ENCODE measurements at places on chromosomes 7 and 10.

GRCh38 chr7:92729751-92730150 lies 106.6 kb downstream of the CDK6 start:
- no peak for DNase-seq

DNA sequence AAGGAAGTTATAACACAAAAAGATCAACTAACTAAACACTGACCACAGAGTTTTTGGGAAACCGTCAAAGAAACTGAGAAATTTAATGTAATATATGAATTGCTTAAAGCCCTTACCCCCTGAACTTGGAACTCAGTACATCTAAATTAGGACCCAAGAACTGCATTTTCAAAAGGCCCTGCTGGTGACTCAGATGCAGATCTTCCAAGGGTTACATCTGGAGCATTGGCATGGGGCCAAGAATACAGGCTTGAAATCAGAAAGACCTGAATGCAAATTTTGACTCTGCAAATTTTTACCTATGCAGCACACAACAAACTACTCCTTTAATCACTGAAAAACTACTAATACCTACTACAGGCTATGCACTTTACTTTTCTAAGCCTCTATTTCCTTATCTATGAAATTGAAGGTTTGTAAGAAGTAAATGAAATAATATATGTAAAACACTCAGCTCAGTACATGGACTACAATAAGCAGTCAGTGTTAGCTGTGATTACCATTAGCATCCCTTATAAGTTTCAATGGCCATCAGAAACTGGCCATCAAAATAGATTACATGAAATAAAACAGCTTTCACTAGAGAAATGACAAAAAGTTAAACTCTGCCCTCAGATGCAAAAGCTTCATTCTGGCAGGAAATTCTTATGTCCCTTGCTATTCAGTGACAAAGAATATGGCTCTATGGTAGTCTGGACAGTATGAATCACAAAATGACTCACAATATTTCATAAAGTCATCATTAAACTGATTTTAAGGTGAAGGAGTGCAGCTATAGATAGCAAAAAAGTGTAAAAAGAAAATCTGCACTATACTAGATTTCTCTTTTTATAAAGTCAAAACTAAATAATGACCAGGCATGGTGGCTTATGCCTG lies 43.6 kb downstream of the NSUN6 start:
- DNase-seq, result no peak

DNA sequence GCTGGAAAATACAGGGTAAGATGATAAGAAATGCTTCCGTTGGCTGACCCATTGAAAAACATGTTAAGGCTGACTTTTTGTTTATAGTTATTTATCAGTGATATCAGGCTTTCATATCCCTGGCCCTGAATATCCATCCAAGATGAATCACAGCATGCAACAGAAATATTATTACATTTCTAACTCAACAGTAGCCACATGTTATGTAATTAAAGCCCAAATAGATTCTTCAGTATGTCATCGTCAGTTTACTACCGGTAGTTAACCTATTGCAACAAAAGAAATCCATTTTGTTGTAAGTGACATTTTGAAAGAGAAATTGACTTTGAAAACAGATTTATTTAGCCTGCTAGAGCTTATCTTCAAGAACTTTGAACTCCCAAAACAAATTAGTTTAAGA lies 354.1 kb upstream of the CELF2 start:
- no peak for DNase-seq

- DNase-seq, result no peak
Observed at GRCh38 chr7:130152493-130153210, 52.6 kb downstream of the TMEM209 start.

- peak; percentile 66 for DNase-seq
Observed at GRCh38 chr7:22782616-22783232, 39.9 kb downstream of the TOMM7 start.

DNA sequence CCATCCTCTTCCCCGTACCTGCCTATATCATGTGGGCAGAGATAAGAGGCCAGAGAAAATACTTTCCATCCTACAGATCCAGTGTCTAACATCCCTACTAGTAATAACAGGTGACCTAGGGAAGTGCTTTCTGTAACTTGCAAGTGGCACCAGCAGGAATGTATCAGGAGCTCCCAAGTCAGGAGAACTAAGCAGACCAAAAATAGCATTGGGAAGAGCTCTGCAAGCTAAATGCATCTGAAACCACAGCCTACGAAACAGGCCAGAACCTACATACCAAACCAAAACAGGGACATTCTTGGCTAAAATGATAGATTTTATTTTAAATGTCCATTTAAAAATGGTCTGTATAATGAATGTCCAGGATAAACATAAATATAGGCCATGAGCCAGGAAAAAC lies 680.8 kb downstream of the PHTF2 start:
- no peak for DNase-seq

DNA sequence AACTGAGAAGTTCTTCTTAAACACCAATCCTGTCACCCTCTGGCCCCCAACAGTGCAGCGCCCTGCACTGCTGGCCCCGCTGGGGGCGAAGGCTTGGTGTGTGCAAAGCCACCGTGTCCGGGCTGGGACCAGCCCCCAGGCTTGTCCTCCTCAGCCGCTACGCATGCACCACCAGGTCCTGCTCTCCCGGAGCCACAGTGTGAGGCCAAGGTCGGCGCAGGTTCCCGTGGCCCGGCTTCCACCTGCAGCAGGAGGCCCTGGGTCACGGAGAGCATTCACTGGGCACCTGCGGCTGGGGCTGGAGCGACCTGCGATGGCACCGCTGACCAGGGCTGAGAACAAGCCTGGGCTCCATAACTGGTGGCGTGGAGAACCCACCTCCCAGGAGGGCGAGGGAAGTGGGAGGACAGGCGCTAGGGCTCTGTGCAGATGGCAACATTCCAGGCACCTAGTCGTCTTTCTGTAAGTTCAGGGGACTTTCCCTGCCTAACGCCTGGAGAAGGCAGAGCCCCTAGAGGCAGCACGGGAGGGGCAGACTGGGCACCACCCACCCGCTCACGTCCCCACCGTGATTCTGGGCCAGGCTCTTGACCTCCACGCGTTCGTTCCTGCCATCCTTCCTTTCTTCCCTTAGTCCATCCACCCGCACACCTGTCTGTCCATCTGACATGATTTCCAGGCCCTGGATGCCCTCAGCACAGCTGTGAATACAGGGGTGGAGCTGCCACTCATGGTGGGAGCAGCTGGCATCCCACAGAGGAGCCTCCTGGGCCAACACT lies 271.6 kb downstream of the ELFN1 start:
- no peak for DNase-seq

DNA sequence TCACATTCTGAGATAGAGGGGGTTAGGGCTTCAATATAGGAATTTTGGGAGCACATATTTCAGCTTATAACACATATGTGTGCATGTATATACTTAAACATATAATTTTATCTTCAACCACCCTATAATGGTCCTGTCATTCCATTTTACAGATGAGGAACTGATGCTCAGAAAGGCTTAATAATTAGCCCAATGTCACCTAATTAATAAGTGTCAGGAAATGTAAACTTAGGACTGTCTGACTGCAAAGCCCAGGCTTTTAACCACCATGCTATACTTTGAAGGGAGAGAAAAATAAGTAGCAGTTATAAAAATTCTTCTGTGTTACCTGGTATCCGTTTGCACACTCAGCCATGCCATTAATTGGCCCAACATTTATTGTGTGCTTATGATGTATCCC lies 172.6 kb downstream of the SKIDA1 start:
- DNase-seq, result no peak

- DNase-seq, result no peak
Observed at GRCh38 chr7:98202367-98203195, 8.7 kb upstream of the BHLHA15 start.

DNA sequence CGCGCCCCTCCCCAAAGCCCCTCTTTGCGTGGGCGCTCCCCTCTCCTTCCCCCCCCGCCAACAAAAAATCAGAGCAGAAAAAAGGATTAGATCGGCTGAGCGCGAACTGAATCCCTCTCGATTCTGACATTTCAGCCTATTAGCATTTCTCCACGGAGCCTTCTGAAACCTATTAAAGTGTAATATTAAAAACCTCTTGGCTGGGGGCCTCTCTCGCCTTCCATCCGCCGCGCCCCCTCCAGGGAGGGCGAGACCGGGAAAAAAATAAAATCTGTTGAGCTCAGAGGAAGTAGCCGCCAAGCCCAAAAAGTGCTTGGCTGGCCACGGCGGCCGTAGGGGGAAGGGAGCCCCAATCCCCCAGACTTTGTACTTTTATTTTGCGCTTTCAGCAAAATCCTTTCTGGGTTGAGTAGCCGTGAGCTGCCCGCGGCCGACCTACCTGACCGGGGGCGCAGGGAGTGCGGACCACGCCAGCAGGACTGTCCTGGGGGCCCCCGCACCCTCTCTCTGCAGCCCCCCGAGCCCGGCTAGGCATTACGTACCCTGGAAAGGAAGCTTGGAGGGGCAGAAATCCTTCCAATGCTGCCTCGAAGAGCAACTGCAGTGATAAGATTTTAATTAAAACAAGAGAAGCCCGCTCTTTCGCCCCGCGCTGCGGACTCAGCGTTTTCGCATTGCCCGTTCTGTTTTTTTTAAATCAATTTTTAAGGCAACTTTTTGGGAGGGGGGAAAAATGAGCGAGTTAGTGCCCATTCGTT lies 1.3 kb upstream of the TNRC18 start:
- no peak for DNase-seq

DNA sequence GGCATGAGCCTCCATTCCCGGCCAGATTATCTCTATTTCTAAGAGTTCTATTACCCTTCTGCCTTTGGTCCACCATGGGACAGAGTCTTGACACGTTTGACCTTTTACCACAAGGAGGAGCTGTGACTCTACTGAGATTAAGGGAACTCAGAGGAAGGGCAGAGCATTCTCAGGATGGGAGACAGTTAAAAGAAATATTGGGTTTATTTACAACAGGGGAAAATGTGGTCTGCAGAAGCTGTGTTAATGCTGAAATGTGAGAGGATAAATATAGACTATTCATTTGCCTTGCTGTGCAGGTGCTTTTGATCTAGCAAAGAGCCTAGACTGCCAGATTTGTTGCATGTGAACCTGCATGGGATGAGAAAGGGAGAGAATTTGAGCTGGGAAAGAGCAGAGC lies 45.8 kb upstream of the PRSS58 start:
- DNase-seq, result no peak

DNA sequence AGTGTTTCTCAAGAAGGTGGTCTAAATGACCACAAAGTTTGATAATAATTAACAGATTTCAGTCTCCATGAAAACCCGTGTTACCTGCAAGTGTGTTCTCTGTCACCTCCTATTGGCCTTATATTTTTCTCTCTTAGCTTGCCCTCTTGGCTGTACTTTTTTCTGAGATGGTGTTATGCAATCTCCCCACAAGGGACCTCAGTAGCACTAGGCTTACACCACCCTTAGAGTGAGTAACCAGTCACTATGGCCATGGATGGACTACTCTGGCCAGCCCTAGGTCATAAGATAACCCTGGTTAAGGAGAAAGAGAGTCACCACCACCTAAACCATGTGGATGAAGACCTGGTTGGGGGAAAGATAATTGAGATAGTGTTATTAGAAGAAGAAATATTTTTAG lies 76.8 kb downstream of the NPSR1 start:
- no peak for DNase-seq

- no peak for DNase-seq
Observed at GRCh38 chr10:11451640-11452260, 159.7 kb downstream of the USP6NL start.

DNA sequence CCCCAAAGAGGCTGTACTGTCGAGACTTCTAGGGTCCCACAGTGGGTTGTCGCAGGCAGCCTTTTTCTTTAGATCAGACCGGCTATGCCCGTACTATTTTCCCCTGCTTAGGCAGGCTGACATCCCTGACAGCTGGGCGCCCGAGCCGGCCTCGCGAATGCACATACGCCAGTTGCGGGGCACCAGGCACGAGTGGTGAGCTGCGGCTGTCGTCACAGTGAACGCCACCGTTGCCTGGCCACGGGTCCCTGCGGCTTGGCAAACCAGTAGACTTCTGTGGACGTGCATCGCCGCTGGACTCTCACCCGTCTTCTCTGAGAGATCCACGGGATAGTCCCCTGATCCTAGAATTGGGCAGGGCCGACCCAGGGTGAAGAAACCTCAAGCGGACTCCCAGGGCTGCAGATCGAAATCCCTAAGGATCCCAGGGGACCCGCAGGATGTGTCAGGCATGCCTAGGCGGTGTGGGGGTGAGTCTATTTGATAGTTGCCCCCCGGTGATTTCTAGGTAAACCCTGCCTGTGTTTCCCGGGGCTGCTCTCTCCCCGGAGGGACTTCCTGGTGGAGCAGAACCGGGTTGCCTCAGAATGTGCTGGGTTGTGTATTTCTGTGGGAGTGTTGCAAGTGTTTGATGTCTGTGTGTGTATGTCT lies 33.0 kb upstream of the ZNF273 start:
- no peak for DNase-seq

DNA sequence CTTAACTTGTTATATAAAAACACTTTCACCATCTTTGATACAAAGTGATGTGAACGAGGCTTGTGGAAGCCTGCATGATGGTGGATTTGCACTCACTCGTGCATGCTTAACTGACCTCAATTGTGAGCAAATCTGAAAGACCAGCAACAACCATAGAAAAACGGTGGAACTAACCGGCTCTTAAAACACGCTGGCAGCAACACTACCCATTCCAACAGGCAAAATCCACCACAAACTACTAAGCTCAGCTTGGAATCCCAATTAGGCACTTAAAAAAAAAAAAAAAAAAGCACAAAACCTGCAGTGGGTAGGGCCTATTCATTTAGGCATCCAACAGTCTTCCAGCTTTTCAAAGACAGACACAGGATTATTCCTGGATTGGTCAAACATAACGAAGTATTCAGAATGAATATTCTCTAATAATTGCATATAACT lies 1.8 kb downstream of the GDI2 start:
- no peak for DNase-seq

DNA sequence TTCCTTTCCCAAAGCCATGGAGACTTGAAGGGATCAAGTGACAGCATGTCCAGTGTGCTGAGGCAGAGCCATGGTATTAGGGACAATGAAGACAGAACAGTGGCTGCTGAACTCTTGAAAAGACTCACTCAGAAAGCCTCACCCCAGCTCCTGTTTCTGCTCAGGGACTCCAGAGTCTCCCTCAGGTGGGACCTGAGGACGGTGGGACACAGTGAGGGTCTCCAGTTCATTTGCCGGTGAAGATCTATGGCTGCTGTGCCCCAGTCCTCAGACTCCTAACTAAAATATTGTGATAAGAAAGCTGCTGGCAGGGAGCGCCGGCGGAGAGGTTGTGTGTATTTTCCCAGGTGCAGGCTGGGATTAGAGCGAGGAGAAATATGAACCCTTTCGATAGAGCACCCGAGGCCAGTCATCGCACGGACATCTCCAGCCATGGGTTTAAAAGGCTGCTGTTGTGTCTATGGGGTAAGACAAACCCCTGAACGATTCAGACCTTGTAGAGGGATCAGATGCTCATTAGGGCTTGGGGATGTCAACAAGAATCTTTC lies 57.2 kb downstream of the C7orf25 start:
- no peak for DNase-seq

- no peak for DNase-seq
Observed at GRCh38 chr7:148898845-148899484, 14.9 kb upstream of the EZH2 start.

DNA sequence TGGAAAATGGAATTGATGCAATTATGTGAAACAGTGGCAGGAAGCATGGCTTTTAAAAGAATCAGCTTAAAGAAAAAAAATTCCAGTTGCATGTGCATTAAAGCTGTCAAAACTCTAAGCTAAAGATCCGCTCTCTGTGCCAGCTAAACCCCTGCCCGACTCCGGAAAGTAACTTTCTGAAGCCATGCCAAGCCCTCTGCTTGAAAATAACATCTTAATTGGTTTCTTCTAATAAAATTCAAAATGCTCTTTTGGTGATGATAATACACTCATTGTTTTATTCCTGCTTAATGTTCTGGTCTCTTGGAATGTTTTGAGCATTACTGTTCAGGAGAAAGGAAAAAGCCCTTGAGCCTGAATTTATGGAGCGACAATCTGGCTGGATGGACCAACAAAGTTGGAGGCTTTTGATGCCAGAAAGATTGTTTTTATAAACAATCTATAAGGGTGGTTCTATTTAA lies 11.7 kb downstream of the SEMA3C start:
- DNase-seq, result no peak

Measured in T-helper 1 cell (primary cell).